ENCODE measurements at places on chromosomes 3 and 15.

DNA sequence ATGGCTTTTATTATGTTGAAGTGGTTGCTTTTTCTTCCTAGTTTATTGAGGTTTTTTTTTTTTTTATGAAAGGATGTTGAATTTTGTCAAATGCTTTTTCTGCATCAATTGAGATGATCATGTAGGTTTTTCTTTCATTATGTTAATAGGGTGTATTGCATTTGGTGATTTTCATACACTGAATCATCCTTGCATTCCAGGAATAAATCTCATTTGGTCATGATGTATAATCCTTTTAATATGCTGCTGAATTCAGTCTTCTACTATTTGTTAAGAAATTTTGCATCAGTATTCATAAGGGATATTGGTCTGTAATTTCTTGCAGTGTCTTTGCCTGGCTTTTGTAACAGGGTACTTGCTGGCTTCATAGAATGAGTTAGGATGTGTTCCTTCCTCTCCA lies 11.5 kb upstream of the CLRN1 start:
- no peak for DNase-seq

DNA sequence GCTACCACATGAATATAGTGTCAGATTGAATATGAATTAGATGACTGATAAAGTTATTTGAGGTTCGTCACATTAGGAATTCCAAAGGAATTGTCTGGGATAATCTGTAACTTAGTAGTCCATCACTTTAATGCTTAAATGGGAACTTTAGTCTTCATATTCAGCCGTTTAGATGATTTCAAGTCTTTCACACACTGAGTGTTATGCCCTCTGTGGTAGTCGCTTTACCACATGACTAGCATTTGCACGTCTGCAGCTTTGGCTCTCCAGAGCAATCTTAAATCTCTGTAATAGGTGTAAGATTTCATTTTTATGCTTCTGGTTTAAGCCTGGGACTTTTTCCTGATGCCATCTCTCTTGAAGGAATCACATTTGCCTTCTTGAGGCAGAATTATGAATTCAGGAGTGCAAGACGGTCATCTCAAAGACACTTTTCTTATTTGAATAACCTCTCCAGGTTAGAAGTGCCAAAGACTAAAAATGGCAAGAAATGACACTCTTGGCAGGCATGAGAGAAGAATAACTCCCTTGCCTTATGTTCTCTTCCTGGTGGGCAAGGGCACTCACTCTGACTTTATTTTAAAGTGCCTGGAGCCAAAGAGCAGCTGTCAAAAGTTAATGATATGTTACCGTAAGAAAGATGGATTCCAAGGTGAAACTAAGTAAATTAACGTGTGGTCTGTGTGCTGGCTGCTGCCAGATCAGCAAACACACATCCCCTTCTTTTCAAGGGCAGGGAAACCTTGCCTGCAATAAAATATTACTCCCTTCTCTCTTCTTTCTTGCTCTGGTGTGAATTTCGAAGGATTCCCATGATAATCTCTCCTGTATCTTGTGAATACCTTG lies 153.3 kb downstream of the B3GALNT1 start:
- no peak for DNase-seq

- peak; percentile 27 for DNase-seq
Observed at GRCh38 chr3:71551311-71551919, 32.1 kb downstream of the FOXP1 start.

DNA sequence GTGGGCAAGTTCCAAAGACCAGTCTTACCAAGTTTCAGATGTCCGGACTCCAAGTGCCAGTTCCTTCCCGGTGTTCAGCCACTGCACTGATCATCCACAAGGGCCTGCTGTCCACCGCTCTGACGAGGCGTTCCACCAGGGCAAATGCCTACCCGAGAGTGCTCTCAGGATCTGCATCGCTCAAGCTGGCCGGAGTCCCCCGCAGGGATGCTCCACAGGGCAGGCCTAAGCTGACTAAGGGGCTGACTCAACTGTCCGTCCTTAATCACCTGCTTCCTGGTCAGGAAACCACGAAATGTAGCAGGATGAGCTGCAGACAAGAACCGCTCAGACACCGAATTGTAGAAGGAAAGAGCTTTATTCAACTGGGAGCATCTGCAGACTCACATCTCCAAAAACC lies 341.6 kb downstream of the KCNH8 start:
- no peak for DNase-seq

DNA sequence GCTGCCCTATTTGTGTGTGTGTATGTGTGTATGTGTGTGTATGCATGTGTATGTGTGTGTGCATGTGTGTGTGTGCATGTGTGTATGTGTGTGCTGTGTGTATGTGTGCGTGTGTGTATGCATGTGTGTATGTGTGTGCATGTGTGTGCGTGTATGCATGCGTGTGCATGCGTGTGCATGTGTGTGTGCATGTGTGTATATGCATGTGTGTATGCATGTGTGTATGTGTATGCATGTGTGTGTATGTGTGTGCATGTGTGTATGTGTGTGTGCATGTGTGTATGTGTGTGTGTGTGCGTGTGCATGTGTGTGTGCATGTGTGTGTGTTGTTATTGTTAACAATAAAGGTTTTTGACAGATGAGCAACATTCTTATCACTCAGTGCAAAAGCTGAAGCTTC lies 110.8 kb upstream of the HES1 start:
- no peak for DNase-seq

GRCh38 chr3:9352917-9353752 lies 9.7 kb upstream of the THUMPD3 start:
- peak; percentile 90 for DNase-seq

DNA sequence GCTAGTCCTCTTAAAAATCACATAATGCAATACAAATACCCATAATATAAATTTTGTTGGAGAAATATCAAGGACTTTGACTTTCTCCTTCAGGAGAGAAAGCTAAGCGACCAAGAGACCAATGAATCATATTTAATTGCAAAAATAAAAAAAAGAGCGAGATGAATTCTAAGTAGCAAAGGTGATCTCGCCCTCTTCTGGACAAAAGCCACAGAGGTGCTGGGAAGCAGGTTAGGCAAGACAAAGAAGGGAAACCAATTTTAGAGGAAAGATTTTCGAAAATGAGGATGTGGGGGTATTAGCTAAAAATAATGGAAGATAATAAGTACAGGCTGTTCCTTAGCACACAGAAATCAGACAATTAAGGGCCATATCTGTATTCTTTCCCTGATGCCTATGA lies 111.4 kb upstream of the PLAAT1 start:
- no peak for DNase-seq

- no peak for DNase-seq
Observed at GRCh38 chr3:165837058-165837525, at the start of gene BCHE. Gene BCHE, minus strand, starts transcription at chr3:165837423. Its CDS starts 6,390 bp downstream, at chr3:165831033.

- DNase-seq, result no peak
Observed at GRCh38 chr15:32029409-32029861, 880 bp upstream of the CHRNA7 start.

- DNase-seq, result no peak
Observed at GRCh38 chr3:122024800-122025199, 2.8 kb upstream of the ILDR1 start.

GRCh38 chr3:55805169-55805568 lies 318.1 kb upstream of the WNT5A start:
- DNase-seq, result no peak

- no peak for DNase-seq
Observed at GRCh38 chr3:15496341-15496664, 25.2 kb downstream of the COLQ start.

DNA sequence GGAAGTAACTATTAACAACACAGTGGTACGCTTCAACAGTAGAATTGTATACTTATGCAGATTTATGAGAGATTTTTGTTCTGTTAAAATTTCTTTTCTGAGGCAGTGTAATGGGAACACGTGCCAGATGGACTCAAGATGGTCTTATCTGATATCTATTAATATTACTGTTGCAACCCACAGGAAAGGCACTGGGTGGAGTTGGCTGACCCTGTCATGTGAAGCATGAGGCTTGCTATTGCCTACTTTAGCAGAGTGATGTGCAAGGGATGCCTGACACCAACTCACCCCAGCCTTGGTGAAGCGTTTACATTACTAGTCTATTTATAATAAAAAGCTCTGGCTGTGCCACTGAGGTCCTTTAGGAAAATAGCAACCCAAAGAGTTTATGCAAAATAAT lies 19.8 kb upstream of the ARNT2 start:
- no peak for DNase-seq

DNA sequence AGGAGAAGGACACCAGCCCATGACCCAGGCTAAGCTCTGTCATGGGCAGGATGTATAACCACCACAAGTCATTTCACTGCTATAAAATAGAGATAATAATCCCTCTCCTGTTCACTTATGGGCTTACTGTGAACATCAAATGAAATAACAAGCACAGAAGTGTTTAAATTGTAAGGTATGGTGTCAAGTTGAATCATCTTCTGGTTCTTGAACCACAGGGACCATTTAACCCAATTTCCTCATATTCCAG lies 44.3 kb upstream of the TLE3 start:
- no peak for DNase-seq

- peak; percentile 20 for DNase-seq
Observed at GRCh38 chr15:64092075-64092820, 1.4 kb downstream of the CIAO2A start.

Measured in AML-193 (cell line).